ENCODE measurements at places on chromosomes 16 and 17. TPM values are rescaled to one million over a fixed set of nuclear protein-coding genes. Genes with fewer than 3 reads are reported as not detected.

- peak; percentile 92 for ATAC-seq
Measured at GRCh38 chr16:79261481-79261940, 339.0 kb downstream of the MAF start.

- ATAC-seq, result no peak
Measured at GRCh38 chr16:69520800-69521602, 44.8 kb upstream of the NFAT5 start.

- ATAC-seq, result peak; percentile 3
Measured at GRCh38 chr17:77698903-77699623, 259.4 kb upstream of the TNRC6C start.

CCDC182 gene
- not detected for total RNA-seq

SECTM1 gene
- total RNA-seq, result 6.7 TPM

DNA sequence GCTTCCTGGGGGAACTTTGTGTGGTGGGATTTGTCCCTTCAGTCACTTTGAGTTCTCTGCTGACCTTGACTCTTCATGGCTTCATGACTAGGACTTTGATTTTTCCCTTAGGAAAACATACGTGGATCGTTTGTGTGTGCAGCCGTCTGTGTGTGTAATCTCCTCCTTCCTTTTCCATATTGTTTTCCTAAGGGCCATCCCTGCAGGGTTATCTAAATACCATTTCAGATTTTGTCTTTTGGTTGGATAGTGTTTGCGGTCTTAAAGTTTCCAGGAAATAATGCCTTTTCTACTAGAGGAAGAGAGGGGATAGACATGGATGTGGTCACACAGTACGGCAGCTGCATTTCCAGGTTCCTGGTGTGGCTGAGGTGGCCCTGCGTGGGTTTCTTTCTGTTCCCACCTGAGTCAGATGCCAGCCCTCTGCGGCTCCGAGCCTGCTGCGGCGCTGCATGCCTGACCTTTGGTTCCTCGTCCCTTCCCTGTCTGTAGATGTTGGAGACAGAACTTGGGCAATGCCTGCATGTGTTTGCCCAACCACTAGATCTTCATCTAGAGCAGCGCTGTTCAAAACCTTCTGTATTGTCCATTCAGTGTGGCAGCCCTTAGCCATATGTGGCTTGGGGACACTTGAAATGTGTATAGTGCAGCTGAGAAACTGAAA, 72.0 kb upstream of the LGALS9 start:
- no peak for ATAC-seq

DNA sequence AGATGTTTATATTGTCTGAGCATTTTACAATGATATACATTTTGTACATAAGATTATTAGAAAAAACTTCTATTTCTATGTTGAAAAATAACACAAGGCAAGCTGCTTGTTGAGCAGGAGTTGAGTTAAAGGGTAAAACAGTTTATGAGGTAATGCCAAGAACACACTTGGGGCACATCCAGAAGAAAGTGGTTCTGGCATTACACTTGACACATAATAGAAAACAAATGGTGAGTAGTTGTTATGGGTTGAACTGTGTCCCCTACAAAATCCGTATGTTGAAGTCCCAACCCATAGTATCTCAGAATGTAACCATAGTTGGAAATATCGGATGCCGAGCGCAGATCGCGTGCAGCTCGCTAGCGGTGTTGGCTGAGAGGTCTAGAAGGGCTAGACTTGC, 354.3 kb upstream of the GOT2 start:
- ATAC-seq, result no peak

- peak; percentile 29 for ATAC-seq
Measured at GRCh38 chr17:50150354-50151040, at the start of gene PPP1R9B. TSS of gene PPP1R9B (minus strand) at chr17:50150677. CDS start at chr17:50150513, 164 bp downstream.

DYNLRB2 gene
- not detected for total RNA-seq

DNA sequence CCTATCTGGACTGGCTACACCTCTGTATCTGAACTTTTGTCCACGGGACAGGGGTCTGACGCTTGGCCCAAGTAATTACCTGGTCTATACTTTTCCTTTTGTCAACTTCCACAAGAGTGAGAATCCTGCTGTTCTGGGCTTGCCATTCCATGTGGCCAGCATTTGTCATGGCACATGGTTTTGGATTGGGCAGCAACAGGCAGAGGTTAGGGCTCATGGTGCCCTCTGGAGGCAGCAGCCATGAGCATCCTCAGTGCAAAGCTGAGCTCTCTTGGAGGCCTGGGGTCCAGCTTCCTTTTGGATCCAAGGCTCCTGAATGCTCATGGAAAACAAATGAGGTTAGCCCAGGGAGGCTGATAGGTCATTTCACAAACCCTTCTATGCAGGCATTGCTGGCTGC, 7.5 kb upstream of the EDC4 start:
- ATAC-seq, result peak; percentile 55

Data from motor neuron (in vitro differentiated cells).